ENCODE measurements at places on chromosomes 4 and X.

DNA sequence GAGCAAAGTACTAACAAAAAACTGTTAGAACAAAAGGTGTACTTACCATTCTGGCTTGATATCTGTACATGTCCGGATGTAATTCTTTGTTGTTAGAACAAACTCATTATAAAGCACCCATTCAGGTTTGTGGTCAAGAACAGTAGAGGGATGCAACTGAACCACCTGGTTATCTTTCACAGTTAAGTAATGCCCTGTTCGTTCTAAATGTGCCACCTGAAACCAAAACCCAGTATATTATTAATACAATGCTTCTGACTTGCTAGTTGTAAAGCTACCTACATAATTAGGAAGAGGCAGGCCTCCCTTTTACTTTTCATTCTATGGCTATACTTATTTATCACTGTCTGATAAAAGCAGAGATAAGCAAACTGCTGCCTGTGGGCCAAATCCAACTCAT, 54.8 kb downstream of the DHX15 start:
- DNase-seq: no peak

GRCh38 chr4:108109997-108110416, 58.7 kb downstream of the LEF1 start:
- no peak for DNase-seq

GRCh38 chrX:129404670-129405008, 118.7 kb downstream of the SMARCA1 start:
- DNase-seq: no peak

GRCh38 chr4:81442484-81443085, 29.1 kb downstream of the RASGEF1B start:
- DNase-seq: no peak

DNA sequence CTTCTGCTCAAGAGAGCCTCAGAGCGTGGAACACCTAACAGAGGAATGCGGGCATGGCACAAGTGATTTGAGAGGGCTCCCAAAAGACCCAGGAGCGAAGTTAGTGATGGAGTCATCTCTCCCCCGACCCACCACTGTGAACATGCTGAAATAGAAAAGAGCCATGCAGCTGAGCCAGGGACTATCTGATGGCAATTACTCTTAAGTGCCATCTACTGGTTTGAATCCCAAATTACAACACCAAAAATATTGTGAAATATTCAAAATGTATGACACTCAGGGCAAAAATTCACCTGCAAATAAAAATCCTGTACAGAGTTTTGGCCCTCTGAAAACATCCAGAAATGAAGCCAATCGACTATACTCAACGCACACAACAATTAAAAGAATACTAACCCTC, 2038.9 kb upstream of the ADGRL3 start:
- no peak for DNase-seq

- DNase-seq: no peak
Measured at GRCh38 chr4:146371812-146372211, 149.9 kb downstream of the SLC10A7 start.

DNA sequence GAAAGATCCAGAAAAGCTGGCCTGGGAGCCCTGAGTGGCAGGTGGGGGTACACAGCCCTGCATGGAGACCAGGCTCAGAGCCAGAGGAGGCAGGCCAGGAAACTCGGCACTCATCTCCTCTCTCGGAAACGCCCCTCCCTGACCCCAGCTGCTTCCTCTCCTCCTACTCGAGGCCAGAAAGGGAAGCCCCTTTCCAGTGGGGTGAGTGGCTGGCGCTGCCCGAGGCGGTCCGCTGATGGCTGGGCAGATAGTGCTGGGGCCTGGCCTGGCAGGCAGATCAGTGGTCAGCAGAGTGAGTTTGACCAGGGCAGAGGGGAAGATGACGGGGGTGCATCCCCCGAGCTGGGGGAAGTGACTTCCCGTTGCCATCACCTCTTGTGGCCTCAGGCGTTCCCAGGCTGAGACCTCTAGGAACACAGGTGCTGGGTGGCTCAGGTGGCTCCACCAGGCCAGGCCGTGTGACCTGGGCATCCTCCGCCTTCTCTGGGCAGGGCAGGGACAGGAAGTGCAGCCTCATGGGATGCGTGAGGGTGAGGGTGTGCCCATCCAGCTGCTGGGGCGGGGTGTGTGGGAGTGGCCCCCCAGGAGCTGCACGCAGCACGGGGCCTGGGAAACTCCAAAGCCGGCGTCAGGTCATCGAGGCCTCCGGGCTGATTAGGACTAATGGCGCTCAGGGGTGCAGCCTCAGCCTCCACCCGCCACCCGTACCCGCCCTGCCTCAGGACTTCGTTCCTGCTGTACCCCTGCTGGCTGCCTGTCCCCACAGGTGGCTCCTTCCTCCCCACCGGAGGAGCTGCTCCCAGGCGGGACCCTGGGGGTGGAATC, 5.7 kb downstream of the SH3BP2 start:
- DNase-seq: no peak

DNA sequence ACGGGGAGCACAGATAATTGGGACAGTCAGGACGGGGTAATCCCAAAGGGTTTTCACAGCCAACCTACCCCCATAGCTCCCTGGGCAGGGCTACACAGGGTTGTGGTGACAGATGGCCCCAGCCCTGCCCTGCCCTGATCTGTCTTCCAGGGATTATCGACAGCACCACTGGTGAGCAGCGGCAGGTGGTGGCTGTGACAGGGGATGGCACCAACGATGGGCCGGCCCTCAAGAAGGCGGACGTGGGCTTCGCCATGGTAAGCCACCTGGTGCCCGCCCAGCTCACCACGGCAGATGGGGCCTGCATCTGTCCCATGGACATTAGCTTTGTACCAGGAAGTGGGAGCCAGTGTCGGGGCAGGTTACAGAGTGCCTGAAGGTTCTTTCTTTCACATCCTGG, 39.3 kb downstream of the ATP2B3 start:
- no peak for DNase-seq

DNA sequence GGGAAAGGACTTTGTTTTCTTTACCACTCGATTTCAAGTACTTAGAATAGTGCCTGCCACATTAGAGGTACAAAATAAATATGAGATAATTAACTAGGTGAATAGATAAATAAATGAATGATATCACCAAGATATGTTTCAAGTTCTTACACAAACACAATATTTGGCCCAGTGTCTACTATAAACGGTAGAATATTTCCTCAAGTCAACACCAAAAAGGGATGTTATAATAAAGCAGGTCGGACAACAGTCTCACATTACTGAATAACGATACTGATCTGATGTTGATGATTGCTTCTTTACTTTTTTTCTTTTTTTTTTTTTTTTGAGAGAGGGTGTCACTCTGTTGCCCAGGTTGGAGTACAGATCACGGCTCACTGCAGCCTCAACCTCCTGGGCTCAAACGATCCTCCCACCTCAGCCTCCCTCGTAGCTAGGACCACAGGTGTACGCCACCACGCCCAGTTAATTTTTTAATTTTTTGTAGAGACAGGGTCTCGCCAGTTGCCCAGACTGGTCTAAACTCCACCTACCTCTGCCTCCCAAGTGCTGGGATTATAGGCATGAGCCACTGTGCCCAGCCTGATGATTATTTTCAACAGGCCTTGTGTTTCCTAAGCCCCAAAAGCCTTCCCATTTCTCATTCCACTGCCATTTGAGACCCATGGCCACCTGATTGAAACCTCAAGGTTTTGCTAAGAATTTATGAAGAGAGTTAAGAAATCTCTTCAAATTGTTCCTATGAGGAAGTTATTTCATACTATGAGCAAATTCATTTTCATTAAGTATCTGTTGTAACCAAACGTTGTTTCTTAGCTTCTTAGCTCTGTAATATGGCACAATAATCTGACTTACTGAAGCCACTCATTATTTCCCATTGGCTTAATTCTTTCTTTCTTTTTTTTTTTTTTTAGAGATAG, 2.3 kb downstream of the MANBA start:
- DNase-seq: no peak

DNA sequence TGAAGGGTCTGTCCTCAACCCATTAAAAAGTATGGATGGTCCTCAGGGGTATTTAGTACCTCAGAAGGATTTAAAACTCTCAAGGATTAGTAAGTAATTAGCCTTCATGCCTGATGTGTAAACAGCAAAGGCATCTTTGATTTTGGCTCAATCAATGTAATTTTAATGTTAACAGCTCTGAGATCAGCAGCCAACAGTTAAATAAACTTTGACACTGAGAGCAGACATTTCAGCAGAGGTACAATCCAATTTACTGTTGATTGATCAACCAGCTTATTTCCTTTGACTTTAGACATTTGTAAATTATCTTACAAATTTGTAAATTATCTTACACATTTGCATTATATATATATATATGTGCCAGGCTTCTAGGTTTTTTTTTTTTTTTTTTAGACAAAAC, 36.9 kb downstream of the STOX2 start:
- no peak for DNase-seq

DNA sequence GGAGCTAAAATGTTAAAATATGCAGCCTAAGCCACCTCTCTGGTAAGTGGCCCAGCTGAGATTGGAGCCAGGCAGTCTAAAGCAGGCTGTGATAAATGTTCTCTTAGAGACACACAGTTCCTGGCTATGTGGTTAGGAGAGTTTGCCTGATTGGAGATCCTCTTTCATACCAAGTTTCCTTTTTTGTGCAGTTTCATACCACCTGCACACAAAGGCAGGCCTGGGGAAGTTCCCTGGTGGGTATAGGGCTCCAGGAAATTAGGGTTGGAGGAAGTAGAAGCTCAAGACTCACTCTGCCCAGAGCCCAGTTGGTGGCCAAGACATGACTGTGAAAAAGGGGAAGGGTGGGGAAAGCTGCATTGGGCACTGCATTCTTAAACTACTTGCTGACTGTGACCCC, 16.9 kb downstream of the CYBB start:
- DNase-seq: no peak

GRCh38 chrX:130879869-130880268, 23.1 kb downstream of the ENOX2 start:
- DNase-seq: no peak

GRCh38 chr4:148114436-148114835, 327.8 kb downstream of the NR3C2 start:
- DNase-seq: no peak

GRCh38 chr4:41067369-41067768, 147.0 kb downstream of the APBB2 start:
- DNase-seq: no peak

- DNase-seq: no peak
Measured at GRCh38 chr4:62235911-62236310, 1035.8 kb downstream of the ADGRL3 start.

All from HuH-7 (cell line).